Activated naive CD8-positive, alpha-beta T cell treated with anti-CD3 and anti-CD28 coated beads, Interleukin-2, amount 10 ng/mL, durations not matched to agents 7 days and 5 days (primary cell): ENCODE measurements at places on chromosomes 1 and 21.
A peak's percentile ranks its signal among the peaks of the same experiment; 100 is the strongest.

DNA sequence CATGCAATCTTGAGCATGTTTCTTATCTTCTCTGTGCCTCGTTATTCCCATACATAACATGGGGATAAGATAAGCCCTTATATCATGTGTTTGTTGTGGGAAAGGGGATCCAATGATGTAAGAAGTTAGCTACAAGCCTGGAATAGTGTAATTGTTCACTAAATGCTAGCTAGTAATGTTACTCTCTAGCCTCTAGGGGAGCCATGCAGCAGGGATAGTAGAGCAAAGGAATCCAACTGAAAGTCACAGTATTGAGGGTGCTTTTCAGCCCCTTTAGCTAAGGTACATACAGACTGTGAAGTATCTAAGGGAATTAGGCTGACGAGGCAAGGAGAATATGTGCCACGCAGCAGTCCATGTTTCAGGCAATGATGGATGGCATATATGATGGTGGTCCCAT, 46.9 kb downstream of the IL23R start:
- peaks cover 29% of the 10 kb centered on the region for H3K4me1 ChIP-seq
- H3K36me3 ChIP-seq, result peaks cover 1% of the 10 kb centered on the region
- peaks cover 5% of the 10 kb centered on the region for H3K27me3 ChIP-seq
- no peak for DNase-seq
- peak overlapping the region; percentile 80 for H3K27ac ChIP-seq

- no peak overlapping the region for H3K4me3 ChIP-seq
- no peak for DNase-seq
- peaks cover 7% of the 10 kb centered on the region for H3K27me3 ChIP-seq
- H3K4me1 ChIP-seq, result no peaks in the 10 kb centered on the region
- no peaks in the 10 kb centered on the region for H3K36me3 ChIP-seq
Observed at GRCh38 chr1:201327687-201328240, 44.5 kb downstream of the PKP1 start.

DNA sequence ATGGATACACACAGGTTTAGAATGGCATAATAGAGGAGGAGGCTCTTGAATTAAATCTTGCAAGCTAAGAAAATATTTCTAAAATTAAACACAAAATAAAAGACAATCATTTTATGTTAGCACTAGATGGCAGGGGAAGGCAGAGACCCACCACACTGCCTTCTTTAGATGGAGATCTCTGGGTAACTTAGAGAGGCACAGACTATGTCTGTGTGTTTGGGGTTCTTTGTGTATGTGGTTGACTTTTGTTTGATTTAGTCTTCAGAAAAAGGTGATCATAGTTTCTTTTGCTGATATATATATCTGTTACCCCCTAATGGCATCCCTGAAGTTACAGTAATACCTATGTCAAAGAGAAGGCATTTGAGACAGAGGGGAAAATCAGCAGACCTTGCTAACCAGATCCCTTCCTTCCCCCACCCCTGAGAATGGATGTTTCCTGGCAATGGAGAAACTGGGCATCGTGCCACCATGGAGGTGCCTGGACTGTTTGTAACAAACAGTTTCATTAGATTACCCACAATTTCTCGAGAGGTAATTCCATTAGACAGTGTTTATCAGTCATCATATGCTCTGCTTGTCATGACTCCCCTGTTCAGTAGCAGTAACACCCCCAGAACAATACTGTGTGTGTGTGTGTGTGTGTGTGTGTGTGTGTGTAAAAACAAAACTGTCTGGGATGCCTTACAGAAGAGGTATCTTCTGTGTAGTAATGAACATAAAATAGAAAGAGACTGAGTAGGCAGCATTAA, 228.3 kb upstream of the DEPDC1 start:
- no peak overlapping the region for H3K27ac ChIP-seq
- H3K27me3 ChIP-seq, result no peaks in the 10 kb centered on the region
- no peak for DNase-seq
- no peaks in the 10 kb centered on the region for H3K4me1 ChIP-seq
- H3K36me3 ChIP-seq, result no peaks in the 10 kb centered on the region

GRCh38 chr1:169363046-169363730, 4.4 kb downstream of the NME7 start:
- H3K36me3 ChIP-seq, result peaks cover 7% of the 10 kb centered on the region
- peaks cover 21% of the 10 kb centered on the region for H3K4me1 ChIP-seq
- no peaks in the 10 kb centered on the region for H3K27me3 ChIP-seq
- DNase-seq, result peak; percentile 33

DNA sequence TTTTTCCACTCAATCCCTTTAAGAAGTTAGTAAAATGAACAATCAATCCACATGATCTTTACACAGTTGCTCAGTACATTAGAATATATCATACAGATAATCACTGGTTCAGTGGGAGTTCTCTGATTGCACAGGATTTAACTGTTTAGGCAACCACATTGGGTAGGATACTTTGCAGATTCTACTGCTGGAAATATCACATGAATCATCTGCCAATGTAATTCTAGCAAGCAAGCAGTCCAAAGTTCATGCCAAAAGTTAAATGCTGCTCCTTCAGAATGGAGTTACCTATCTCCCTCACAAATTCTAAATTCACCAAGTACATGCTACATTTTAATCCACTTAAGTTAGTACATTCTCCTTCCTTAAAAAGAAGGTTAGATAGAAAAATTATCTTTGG, 52.4 kb downstream of the NEGR1 start:
- H3K4me3 ChIP-seq, result no peak overlapping the region
- no peak for DNase-seq
- H3K27me3 ChIP-seq, result no peaks in the 10 kb centered on the region
- H3K4me1 ChIP-seq, result no peaks in the 10 kb centered on the region

GRCh38 chr21:44059710-44060109, 47.5 kb upstream of the PWP2 start:
- H3K27ac ChIP-seq, result no peak overlapping the region
- no peaks in the 10 kb centered on the region for H3K27me3 ChIP-seq
- H3K4me3 ChIP-seq, result no peak overlapping the region
- H3K4me1 ChIP-seq, result peaks cover 15% of the 10 kb centered on the region
- DNase-seq, result no peak

DNA sequence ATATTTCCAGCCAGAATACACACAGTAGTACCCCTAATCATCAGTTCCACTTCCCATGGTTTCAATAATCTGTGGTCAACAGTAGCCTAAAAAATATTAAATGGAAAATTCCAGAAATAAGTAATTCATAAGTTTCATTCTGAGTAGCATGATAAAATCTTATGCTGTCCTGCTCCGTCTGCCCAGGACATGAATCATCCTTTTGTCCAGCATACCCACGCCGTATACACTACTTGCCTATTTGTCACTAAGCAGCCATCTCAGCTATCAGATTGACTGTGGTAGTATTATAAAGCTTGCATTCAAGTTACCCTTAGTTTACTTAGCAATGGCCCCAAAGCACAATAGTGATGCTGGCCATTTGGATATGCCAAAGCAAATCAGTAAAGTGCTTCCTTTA, 118.7 kb downstream of the SLC5A9 start:
- H3K4me3 ChIP-seq, result no peak overlapping the region
- no peaks in the 10 kb centered on the region for H3K36me3 ChIP-seq
- no peaks in the 10 kb centered on the region for H3K4me1 ChIP-seq

GRCh38 chr1:23035823-23036452, 16.7 kb downstream of the KDM1A start:
- no peaks in the 10 kb centered on the region for H3K27me3 ChIP-seq
- peaks cover 10% of the 10 kb centered on the region for H3K4me1 ChIP-seq
- H3K4me3 ChIP-seq, result no peak overlapping the region
- H3K36me3 ChIP-seq, result peaks cover 22% of the 10 kb centered on the region
- no peak overlapping the region for H3K27ac ChIP-seq
- DNase-seq, result no peak

DNA sequence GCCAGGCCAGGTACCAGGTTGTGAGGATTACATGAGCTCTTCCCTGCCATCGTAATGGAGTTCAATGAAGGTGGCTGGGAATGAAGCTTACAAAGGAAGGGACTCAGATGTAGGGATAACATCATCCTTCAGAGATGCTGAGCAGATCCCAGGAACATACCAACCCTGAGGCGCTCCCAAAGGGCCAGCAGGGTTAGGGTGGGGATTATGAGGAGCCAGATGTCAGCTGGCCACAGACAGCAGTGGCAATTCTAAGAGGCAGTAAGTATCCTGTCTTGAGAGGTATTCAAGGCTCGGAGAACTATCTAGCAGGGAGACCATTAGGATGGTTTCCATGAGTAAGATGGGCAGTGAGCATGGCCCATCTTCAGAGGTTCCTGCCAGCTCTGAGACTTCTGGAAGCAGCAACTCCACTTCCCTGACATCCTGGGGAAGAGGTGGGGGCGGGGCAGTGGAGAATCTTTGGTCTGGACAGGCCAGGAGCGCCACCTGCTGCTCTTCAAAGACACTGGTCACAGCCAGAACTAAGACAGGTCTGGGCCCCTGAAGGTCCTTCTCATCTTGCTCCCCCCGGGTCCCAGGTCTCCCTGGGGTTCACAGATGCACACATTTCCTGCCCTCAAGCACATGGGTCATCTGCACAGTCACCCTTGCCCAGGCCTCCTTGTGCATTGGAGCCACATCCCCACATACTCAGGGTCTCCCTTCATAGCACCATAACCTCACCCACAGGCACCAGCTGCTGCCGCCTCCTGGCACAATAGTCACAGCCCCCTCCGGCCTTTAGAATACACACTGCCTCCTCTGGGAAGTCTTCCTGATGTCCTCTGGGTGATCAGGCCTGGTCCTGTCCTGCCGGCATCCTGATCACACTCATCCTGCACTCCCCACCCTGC, 2.7 kb upstream of the SDC3 start:
- H3K27ac ChIP-seq, result peak overlapping the region; percentile 42
- H3K36me3 ChIP-seq, result no peaks in the 10 kb centered on the region
- H3K4me1 ChIP-seq, result peaks cover 8% of the 10 kb centered on the region

- DNase-seq, result no peak
- no peaks in the 10 kb centered on the region for H3K36me3 ChIP-seq
- peaks cover 7% of the 10 kb centered on the region for H3K4me1 ChIP-seq
- peak overlapping the region; percentile 17 for H3K27ac ChIP-seq
- no peak overlapping the region for H3K4me3 ChIP-seq
- H3K27me3 ChIP-seq, result no peaks in the 10 kb centered on the region
Observed at GRCh38 chr1:206003854-206004800, 932 bp upstream of the RAB7B start.

DNA sequence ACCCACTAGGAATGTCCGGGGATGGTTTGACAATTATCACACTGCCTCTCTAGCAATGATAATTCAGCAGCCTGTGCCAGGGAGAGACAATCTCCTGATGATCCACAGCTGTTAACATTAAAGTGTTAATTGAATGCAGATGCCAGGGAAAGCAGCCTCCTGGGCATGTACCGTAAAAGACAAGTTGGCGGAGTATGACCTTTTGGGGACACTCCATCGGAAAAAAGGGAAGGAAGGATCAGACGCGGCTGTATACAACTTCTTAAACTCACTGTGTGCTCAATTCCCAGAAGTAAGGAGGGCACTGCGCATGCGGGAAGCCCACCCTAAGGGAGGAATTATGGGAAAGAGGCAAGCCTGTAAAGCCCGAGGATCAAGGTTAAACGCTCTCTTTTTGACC, 62.6 kb downstream of the MAP3K7CL start:
- peak overlapping the region; percentile 0 for H3K4me3 ChIP-seq
- H3K4me1 ChIP-seq, result peaks cover 20% of the 10 kb centered on the region
- no peaks in the 10 kb centered on the region for H3K27me3 ChIP-seq
- no peak for DNase-seq

GRCh38 chr1:21894034-21894881, 42.9 kb downstream of the HSPG2 start:
- peaks cover 2% of the 10 kb centered on the region for H3K27me3 ChIP-seq
- no peaks in the 10 kb centered on the region for H3K4me1 ChIP-seq
- DNase-seq, result no peak
- no peaks in the 10 kb centered on the region for H3K36me3 ChIP-seq
- peak overlapping the region; percentile 14 for H3K27ac ChIP-seq
- no peak overlapping the region for H3K4me3 ChIP-seq

DNA sequence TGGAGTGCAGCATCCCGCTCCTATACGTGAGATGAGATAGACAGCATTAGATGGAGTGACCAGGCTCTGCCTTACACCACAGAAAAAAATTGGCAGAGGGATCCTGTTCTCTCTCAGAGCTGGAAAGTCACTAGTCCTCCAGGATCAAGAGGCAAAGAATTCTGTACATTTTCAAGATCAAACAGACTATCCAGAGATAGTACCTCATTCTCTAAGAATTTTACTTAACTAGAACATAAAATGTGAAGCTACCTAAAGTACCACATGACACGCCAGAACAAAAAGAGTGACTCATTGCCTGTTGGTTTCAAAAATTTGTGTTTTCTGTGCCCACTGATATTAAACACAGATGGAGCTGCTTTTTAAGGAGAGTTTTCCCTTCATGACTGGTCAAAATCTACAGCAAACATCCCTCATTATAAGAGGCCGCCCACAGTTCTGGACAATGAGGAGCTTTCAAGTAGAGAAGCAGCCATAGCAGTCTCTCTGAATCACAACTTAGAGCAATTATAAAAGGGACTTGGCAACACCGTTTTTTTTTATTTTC, 32.3 kb downstream of the CD160 start:
- peaks cover 2% of the 10 kb centered on the region for H3K4me1 ChIP-seq
- DNase-seq, result no peak
- no peak overlapping the region for H3K4me3 ChIP-seq
- H3K27me3 ChIP-seq, result no peaks in the 10 kb centered on the region
- H3K27ac ChIP-seq, result no peak overlapping the region

GRCh38 chr1:68571454-68572235, 74.8 kb upstream of the DEPDC1 start:
- DNase-seq, result no peak
- no peaks in the 10 kb centered on the region for H3K4me1 ChIP-seq
- H3K36me3 ChIP-seq, result no peaks in the 10 kb centered on the region
- no peak overlapping the region for H3K27ac ChIP-seq
- H3K4me3 ChIP-seq, result no peak overlapping the region
- H3K27me3 ChIP-seq, result no peaks in the 10 kb centered on the region

DNA sequence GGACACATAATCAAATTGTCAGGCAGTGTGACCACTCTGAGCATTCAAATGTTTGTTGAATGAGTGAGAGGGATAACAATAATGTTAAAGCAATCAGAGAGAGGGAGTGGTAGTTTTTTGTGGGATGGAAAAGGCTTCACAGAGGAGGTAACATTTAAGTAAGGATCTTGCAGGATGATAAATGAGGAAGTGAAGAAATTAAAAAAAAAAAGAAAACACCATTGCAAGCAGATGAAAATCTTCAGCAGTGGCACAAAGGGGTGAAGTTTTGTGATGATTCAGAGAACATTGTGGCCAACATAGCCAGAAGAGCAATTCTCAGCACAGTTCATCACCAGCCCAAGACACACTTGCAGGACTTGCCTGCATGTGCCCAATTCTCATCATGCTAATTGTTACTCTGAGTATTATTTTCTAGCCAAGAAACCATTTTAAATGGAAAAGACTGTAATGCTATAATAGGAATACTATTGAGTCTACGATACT, 35.0 kb downstream of the OVGP1 start:
- no peak overlapping the region for H3K4me3 ChIP-seq
- H3K27ac ChIP-seq, result no peak overlapping the region
- DNase-seq, result no peak
- peaks cover 20% of the 10 kb centered on the region for H3K27me3 ChIP-seq
- no peaks in the 10 kb centered on the region for H3K4me1 ChIP-seq
- no peaks in the 10 kb centered on the region for H3K36me3 ChIP-seq

- H3K36me3 ChIP-seq, result peaks cover 38% of the 10 kb centered on the region
- H3K27ac ChIP-seq, result peak overlapping the region; percentile 54
- DNase-seq, result no peak
- H3K4me1 ChIP-seq, result peaks cover 31% of the 10 kb centered on the region
Observed at GRCh38 chr1:226401355-226402303, 6.3 kb downstream of the PARP1 start.

GRCh38 chr1:150259217-150259616, 1.6 kb downstream of the CA14 start:
- H3K4me1 ChIP-seq, result peaks cover 21% of the 10 kb centered on the region
- no peak for DNase-seq
- H3K27me3 ChIP-seq, result peaks cover 46% of the 10 kb centered on the region
- H3K36me3 ChIP-seq, result no peaks in the 10 kb centered on the region
- no peak overlapping the region for H3K4me3 ChIP-seq
- no peak overlapping the region for H3K27ac ChIP-seq
